NCI-H2029 (cell line): ENCODE measurements at places on chromosomes 12 and 14.

DNA sequence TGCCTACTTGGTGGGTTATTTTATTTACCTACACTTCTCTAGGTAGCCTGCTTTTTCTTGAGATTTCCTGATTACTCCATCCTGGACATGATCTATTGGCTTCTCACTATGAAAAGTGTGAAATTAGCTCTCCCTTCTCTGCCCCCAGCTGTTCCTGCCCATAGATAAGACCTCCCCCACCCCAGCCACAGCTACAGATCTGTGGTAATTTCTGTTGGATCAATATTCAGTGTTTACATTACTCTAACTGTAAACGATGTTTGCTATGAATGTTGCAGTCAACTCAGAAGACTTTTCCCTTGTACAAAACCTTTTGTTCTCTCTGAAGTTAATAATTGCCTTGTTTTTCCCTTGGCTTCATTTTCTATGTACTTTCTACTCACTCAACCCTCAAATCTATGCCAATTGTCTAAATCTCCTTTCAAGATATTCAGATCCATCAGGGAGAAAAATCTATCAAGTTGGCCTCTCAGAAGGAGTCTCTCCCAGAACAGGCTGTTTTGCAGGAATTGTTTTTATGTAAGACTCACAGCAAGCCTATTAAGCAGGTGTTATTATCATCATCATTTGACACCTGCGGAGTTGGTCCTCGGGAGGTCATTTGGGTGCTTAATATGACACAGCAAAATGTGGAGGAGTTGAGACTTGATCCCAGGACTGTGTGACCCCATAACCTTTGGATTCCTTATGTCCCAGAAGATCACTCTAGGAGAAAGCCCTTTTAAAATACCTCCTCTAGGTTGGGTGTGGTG is 227.4 kb downstream of the SUDS3 start:
- DNase-seq: no peak

- DNase-seq: no peak
Measured at GRCh38 chr12:49941556-49942511, 8.7 kb upstream of the AQP2 start.

GRCh38 chr12:123401753-123402683 is 18.1 kb downstream of the KMT5A start:
- DNase-seq: no peak

GRCh38 chr12:77339610-77340009 is 274.2 kb upstream of the E2F7 start:
- no peak for DNase-seq

DNA sequence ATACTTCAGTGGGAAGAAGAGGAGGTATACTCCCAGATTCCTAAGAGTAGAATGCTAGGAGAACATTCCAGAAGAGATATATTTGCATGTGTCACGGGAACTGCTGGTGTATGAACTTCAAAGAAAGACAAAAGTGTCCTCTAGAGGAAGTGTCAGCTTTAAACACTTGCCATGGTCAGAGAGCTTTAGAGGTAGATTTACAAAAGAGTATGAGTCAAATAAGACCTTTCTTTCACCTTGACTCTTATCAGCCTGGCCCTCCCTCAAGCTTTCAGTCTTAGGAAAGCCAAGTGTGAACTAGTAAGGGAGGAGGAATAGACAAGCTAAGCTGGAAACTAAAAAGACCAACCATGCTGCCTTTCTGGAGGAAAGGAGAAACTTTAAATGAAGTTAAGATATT is 34.7 kb downstream of the COX8C start:
- DNase-seq: no peak

GRCh38 chr14:59576332-59577294 is at the start of gene CCDC175:
Gene CCDC175, minus strand, starts transcription at chr14:59576812. Its CDS starts 37 bp downstream, at chr14:59576775.
- DNase-seq: peak; percentile 95

DNA sequence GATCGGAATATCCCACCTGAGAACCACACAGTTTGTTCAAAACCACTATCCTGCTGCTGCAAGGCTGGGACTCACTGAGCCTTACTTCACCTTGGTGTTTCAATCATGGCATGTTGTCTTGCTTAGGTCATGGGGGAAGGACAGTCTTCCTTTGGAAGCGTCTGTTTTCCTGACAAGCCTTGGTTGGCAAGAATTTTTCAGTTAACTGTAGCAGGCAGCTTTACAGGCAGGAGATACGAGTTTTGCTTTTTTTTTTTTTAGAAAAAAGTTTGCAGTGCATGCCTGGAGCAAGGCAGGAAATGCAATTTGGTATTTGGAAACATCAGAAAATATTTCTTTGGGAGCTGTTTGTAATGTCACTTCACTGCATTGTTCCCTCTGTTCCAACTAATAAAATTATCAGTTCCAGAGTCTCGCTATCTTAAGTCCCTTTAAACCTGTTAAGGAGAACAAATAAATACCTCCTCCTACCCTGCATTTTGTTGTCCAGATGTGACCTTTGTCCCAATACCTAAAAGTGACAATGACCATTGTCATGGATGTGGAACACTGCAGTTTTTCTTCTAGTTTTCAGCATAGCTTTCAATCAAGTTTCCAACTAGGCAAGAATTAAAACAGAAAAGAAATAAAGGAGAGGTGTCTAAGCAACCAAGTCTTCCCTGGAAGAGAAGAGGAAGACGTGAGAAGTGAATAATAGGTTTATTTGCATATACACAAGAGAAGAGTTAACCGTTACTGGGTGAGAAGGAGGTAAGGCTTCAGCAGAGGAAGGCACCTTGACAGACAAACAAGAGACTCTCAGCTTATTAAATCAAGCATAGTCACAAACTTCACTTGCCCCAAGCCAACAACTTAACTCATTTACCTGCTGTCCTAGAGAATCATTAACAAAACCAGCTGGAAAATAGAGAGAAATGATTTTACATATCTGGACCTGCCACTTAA is 71.4 kb upstream of the ACTN1 start:
- DNase-seq: no peak

- DNase-seq: no peak
Measured at GRCh38 chr14:93859957-93860356, 67.2 kb upstream of the FAM181A start.

- DNase-seq: no peak
Measured at GRCh38 chr12:93818488-93819049, 141.4 kb downstream of the CRADD start.

DNA sequence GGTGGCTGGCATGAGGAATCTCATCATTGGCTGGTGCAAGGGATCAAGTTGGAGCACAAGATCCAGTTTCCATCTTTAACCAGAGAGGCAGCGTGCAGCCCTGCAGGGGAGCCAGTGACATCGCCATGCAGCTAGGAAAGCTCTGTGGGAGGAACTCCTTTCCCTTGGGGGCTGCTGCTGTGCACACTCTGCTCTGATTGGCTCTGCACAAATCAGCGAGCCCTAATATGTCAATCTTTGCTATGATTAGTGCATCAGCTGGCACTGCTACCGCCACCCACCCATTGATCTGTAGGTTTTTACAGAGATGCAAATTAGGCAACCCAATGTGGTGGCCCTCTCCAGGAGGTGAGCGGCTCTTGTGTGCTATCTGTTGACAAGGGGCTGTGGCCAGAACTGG is 262.6 kb downstream of the PCNX1 start:
- DNase-seq: no peak

GRCh38 chr14:56057071-56057741 is 61.0 kb upstream of the PELI2 start:
- DNase-seq: peak; percentile 33

- peak; percentile 96 for DNase-seq
Measured at GRCh38 chr14:23492618-23493272, 23.2 kb downstream of the NGDN start.

- no peak for DNase-seq
Measured at GRCh38 chr14:85316701-85317410, 213.1 kb upstream of the FLRT2 start.

DNA sequence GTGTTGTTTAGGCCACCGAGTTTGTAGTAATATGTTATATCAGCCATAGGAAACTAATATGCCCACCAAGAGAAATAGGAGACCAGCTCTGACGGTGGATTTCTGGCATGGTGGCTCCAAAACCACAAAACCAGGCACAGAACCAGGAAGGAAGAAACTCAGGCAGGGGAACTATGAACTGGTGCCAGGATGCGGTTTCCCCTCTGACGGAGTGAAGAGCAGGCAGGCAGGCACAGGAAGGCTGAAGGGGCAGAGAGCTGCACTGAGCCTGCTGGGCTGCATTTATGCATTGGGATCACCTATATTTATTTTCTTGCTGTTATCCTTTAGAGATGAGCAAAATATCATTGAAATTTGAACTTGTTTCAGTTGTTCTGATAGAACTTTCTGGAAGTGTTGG is 479.4 kb downstream of the VRK1 start:
- no peak for DNase-seq

DNA sequence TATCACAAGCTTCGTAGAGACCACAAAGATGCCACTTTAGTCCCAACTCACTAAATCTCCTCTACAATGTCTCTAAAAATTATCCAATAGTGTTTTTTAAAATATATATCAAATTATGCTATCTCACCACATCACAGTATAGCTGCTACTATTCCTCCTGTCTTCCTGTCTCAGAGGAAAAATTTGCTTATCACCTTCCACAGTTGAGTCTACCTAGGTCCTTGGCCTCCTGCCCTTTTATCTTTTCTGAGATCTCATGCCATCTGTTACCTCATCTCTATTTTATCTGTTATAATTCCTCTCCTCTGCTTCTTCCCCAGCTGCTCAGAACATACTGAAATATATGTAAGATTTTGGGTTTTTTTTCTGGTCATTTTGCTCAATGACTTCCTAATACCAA is 568.2 kb downstream of the DIO2 start:
- no peak for DNase-seq
